ENCODE measurements at places on chromosomes 2 and 18.
A peak's percentile ranks its signal among the peaks of the same experiment; 100 is the strongest.

- peak; percentile 100 for DNase-seq
Measured at GRCh38 chr2:237669628-237670392, 42.4 kb downstream of the LRRFIP1 start.

DNA sequence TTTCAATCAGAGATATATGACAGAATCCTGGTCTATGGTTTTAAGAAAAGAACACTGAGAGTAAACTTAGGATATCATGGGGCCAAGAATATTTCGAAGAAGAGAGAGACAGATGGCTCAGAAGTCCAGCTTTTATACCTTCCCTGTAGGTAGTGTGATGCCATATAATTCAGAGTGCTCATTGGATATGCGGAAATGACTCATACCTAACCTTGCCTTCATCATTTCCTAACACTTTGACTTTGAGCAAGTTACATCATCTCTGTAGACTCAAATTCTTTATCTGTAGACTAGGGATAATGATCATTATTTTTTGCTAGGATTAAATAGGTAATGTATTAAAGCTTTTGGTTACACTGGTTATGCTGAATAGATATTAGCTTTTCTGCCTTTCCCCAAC lies 461.6 kb upstream of the CNTNAP5 start:
- DNase-seq: no peak

- no peak for DNase-seq
Measured at GRCh38 chr2:159201360-159202063, 85.0 kb downstream of the WDSUB1 start.

GRCh38 chr2:106026271-106027190 lies 167.6 kb downstream of the UXS1 start:
- DNase-seq: no peak

GRCh38 chr2:24380820-24381219 lies 20.5 kb upstream of the ITSN2 start:
- DNase-seq: no peak

- DNase-seq: no peak
Measured at GRCh38 chr2:9266711-9267110, 60.1 kb downstream of the ASAP2 start.

- DNase-seq: peak; percentile 44
Measured at GRCh38 chr18:73621091-73621490, 526.5 kb downstream of the FBXO15 start.

GRCh38 chr2:51717312-51717711 lies 685.4 kb upstream of the NRXN1 start:
- peak; percentile 68 for DNase-seq

DNA sequence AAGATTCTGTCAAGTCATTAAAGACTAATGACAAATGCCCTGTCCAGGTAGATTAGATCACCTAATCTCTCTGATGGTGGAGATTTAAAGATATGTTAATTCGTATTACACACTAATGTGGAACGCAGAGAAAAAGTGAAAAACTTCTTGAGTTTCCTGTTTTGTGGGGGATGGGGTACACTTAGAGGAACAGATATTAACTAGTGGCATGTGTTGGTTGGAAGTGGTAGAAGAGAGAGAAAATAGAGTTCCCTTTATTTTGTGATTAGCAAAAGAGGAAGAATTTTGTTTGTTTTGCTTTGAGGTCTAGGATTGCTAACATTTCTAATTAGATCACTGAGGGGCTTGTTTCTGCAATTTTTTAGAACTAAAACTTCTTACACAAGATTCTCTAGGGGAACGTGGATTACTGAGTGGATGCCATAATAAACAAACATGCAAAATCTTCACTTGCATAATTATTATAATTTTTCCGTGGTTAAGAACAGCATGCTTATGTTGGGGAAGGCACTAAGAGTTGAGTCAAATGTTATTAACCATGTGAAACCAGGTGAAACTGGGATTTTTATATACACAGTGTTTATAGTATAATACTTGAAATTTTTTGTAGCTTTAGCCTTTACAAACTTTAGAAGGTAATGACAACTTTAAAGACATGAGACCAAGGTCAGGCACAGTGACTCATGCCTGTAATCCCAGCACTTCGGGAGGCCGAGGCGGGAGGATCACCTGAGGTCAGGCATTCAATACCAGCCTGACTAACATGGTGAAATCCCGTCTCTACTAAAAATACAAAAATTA lies 97.4 kb upstream of the STK17B start:
- DNase-seq: no peak

DNA sequence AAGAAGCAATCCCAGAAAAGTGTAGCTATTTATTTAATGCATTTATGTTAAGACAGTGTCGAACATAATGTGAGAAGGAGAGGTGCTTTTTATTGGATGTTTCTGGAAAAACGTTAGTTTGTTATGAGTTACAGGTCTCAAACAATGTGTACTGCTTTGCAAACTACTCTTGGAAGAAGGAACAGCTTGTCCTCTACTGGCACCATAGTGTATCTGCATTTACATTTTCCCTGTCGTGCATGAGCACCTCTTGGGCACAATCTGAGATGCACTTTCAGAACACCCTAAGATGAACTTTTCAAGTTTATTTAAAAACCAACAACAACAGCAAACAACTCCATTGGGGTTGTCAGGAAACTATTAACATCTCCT lies 22.8 kb downstream of the CCNYL1 start:
- DNase-seq: no peak

GRCh38 chr2:238587776-238588660 lies 161.3 kb downstream of the ASB1 start:
- no peak for DNase-seq

DNA sequence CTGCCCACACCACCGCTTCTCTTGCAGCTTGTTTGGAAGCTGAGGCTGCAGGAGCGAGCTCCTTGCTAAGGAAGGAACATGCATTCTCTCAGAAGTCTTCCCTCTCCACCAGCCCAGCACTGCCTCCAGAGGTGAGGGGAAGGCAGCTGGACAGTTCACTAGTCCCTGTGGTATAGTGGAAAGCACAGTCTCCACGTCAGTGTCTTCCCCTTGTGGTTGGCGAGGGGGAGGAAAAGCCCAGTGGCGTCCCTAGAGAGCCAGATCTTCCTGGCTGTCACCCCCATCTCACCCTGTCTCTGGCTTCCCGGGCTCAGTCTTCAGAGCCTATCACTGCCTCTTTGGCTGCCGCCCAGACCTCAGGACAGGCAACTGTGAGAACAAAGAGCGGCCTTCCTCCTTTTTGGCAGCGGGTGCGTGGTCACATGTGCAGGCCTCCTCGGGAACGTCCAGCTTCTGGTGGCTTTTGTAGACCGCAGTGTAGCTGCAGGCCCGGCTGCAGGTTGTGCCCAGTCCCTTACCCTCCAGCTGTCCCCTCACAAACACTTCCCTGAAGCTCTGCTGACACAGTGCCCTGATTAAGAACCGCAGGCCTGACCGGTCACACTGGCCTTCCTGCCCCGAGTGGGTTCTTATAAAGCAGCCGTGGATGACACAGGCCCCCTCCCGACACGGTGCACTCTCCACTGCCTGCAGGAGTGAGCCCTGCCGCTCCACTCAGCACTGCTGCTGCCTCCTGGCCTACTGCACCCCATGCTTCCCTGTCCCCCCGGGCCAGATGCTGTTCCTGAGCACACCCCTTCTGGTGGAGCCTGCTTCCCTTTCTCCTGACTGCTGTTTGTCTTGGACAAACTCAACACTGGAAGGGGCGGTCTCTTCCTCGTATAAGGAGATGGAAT lies 90.9 kb downstream of the RNF144A start:
- no peak for DNase-seq

GRCh38 chr18:58470292-58470691 lies 158.6 kb downstream of the ALPK2 start:
- no peak for DNase-seq

DNA sequence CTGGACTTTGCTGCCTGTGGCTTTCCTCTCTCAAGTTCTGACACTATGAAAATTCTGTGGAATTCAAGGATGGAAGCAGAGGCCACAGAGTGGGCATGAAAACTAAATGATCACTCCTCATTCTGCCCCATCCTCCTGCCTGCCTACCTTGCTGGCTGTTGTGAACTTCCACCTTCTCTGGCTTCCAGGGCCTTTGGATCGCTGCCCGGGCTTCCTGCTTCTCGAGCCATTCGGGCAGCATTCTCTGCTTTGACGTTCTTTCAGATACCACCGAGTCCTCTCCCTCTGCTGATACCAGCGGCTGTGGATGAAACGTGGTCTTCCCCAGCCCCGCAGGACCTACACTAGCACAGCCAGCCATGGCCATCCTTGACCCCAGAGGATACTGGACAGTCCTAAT lies 327.7 kb upstream of the SLC14A2 start:
- no peak for DNase-seq

DNA sequence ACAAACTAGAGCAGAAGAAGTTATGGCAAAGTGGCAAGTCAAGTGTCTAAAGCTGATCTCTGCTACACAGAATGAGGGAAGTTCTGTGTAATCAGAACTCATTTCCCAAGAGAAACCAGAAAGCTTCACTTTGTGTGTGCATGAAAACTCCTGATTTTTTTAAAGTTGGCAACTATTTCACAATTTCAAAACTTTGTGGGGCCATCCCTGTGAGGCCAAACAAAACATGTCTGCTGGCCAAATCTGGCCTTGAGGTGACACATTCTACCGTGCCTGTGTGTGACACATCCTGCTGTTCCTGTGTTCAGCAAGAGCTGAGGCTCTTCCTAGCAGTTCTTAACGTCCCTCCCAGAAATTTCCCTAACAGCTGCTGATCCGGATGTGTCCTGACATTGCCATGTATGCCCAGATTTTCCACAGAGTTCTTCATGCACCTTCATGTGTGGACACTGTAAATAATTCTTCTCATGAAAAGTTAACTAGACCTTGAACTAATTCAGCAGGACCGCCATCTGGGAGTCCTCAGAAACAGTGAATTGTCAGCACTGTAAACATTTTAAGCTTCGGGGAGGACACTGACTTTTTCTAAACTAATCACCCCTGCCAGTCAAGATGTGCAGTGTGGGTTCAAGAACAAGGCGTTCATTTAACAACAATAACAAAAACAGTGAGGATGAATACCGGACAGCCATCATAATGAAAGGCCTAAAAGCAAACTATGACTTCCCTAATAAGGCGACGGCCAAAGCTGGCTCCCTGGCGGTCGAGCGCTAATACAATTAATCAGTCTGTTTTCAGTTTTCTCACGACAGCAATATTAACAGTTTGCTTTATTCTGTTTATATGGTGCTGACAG lies 99.0 kb downstream of the PLEKHM3 start:
- peak; percentile 8 for DNase-seq

DNA sequence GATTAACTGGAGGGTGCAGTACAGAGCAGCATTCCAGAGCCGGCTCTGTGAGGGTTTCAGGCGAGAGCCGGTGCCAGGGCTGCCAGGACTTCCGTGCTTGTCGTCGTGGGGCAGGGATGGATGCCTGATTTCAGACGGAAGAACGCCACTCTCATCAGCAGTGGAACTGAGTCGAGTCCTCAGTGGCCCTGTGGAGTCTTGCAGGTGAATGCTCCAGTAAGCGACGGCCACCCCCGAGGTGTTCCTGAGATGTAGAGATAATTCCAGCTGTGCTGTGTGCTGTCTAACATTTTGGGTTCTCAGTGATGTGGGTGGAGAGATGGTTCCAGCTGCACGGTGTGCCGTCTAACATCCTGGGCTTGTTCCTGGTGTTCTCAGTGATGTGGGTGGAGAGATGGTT lies 103.1 kb upstream of the ALKAL2 start:
- no peak for DNase-seq

DNA sequence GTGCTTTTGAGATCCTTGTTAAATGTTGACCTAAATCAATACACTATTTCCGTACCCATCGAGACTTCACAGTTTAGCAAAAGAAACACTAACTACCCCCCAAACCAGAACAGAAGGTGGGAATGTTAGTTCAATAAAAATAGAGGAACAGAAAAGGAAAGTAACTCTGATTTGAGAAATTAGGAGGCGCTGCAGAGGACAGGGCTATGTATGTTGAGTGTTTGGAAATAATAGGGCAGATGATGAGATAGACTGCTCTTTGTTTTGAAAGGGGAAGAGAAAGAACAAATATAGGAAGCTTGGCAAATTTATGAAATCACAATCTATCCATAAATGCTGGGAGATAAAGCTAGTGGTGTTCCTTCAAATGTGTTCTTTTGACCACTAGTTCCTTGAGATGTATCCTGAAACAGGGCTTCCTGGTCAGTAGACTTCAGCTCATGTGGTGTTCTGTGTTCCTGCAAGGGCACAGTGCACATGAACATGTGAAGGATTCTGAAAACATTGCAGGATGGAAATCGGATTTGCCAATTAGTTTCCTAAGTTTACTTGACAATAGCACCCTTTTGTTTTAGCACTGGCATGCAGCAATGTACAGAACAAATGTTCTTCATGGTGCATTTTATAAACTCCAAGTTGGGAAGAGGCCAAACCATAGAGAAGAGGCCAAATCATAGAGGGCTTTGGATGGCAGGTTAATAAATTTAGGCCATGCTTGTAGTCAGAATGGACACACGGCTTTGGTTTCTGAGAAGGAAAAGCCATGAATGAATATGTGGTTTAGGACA lies 39.8 kb downstream of the RHBDD1 start:
- DNase-seq: no peak

DNA sequence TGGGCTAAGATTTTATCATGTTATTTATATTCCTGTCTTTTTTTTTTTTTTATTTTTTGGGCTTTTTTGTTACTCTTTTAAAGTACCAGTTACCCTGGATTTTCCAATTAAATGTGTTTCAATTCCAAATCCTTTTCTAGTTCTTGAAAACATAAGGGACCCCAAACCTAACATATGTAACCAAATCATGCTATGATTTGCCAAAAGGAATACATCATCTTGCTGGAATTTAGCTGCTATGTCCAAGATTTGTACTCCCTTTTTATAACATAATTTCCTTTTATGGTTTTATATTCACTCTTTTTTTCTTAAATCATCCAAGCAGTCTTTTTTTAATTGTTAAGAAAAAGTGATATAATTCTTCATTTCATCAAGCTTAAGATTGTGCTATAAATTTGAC lies 60.9 kb upstream of the DSEL start:
- DNase-seq: no peak

DNA sequence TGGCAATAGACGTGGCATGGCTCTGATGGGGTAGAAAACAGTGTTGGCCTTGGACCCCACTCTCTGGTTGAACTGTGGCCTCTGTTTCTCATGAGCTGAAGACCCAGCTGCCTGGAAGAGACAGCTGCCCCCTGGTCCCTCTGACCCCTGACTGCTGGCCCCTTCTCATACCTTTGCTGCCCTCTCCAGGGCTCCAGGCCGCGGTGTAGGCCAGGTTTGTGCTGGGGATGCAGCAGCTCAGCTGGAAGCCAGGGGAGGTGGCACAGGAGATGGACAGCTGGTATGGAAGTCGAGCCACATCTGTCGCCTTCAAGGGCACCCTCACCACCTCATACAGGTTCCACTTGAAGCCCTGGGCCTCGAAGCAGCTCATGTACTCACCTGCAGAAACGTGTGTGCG lies 31.7 kb upstream of the SELENOI start:
- DNase-seq: no peak

- DNase-seq: no peak
Measured at GRCh38 chr18:36950282-36950681, 121.4 kb downstream of the KIAA1328 start.

Data from fibroblast of skin of left quadriceps (primary cell).